ENCODE measurements at places on chromosomes 1 and 21.

- peak; percentile 87 for DNase-seq
Observed at GRCh38 chr1:198620951-198621824, 17.7 kb upstream of the PTPRC start.

DNA sequence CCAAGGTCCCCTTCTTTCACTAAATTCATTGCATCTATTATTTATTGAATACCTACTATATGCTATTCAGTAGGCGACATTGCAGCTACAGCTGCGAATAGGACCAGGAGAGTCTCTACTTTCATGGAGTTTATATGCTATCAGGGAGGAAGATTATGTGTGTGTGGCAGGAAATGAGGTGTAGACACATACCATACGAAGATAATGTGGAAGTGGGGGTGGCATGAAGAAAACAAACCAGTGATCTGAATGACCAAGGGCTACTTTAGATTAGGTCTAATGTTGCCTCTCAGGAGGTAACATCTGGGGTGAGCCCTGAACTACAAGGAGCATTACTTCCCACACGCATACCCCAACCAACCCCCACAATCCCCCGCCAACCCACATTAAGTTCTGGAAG lies 1.0 kb upstream of the PPIH start:
- no peak for DNase-seq

GRCh38 chr1:70910013-70910412 lies 137.6 kb downstream of the PTGER3 start:
- no peak for DNase-seq

- DNase-seq = no peak
Observed at GRCh38 chr1:183804387-183804786, 533 bp upstream of the RGL1 start.

DNA sequence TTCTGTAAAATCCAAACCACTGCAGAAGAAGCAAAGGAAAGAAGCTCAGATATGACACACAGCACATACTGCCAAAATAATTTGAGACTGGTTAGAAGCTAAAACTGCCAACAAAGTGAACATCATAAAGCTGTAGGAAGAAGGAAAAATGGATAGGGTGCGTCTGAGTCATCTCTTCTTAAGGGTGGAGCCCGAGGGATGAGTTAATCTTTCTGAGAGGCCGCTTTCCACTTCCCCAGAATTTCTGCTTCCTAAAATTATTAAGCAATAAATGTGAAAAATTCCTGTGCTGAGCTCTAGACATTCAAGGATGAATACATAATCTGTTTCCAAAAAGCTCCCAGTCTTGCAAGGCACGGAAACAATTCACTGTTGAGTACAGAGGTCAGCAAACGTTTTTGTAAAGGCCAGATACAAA lies 20.1 kb downstream of the PPT1 start:
- no peak for DNase-seq

- DNase-seq = no peak
Observed at GRCh38 chr1:44970317-44970716, 16.1 kb downstream of the EIF2B3 start.

- no peak for DNase-seq
Observed at GRCh38 chr1:83673312-83673711, 325.6 kb downstream of the TTLL7 start.

GRCh38 chr1:59355361-59355760 lies 58.5 kb downstream of the FGGY start:
- peak; percentile 16 for DNase-seq

DNA sequence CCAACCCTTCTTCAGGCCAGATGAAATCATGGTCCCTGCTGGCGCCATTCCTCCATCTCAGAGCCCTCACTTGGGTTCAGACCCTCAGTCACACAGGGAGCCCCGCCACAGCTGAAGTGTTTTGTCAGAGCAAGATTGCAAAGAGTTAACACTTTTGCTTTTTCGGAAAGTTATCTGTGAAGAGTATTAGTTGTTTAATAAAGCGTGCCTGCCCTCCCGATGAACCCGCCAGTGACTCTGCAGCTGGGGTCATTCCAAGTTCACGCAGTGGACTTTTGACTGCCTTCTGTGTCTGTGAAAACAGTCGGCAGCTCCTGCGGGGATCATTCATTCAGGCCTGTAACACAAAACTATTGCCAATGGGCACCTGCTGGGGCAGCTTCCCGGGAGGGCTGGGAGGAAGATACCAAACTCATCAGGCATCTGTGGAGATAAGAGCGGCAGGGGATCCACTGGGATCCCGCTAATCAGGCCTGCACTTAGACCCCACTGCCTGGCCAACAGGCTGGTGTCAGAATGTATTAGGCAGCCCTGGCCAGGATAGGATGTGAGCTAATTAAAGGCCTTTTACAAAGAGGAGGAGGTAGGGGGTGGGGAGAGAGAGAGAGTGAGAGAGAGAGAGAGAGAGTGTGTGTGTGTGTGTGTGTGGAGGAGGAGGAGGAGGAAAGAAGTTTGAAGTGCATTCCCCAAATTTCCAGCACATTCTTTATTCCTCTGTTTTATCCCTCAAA lies 184.5 kb downstream of the DHRS3 start:
- no peak for DNase-seq

DNA sequence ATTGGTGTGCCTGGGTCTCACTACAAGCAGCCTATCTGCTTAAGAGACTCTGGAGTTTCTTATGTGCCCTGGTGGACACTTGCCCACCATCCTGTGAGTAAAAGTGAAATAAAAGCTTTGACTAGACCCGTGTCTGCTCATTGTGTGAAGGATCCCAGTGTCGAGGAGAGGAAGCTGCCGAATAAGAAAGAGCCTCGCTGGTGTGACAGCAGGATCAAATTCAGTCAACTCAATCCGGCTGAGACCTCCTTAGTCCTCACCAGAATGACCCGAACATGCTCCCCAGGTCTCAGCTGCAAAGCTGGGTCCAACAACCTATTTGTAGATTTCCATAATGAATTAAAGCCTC lies 14.8 kb downstream of the CD2 start:
- no peak for DNase-seq

- no peak for DNase-seq
Observed at GRCh38 chr1:25825605-25826004, 5.9 kb downstream of the MTFR1L start.

GRCh38 chr1:204495777-204496176 lies 1.2 kb upstream of the PIK3C2B start:
- no peak for DNase-seq

- DNase-seq = no peak
Observed at GRCh38 chr1:115555446-115555845, 86.3 kb upstream of the VANGL1 start.

DNA sequence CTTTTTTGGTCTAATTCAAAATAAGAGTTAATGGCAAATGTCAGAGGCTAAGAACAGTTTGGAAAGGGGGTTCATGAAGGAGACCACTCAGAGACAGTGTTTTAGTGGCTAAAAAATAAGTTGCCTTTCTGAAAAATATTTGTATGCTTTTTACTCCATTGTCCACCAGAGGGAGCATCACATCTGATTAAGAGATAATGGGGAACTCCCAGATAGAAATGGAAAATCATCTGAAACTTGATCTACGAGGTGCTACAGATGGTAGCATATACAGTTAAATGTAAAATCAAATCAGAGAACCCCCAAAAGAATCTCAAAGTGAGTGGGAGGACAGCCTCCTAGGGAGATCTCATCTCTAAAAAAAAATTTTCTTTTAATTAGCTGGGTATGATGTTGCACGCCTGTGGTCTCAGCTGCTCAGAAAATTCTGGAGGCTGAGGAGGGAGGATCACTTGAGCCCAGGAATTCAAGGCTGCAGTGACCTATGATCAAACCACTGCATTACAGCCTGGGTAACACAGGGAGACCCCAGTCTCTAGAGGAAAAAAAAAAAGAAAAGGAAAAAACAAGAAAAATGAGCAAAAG lies 9.7 kb downstream of the SMYD3 start:
- peak; percentile 64 for DNase-seq

- no peak for DNase-seq
Observed at GRCh38 chr1:26321315-26322041, 3.7 kb downstream of the CD52 start.

- no peak for DNase-seq
Observed at GRCh38 chr1:182731852-182732575, 47.6 kb upstream of the RGS8 start.

- no peak for DNase-seq
Observed at GRCh38 chr1:207858806-207859205, 52.1 kb downstream of the CD34 start.

- no peak for DNase-seq
Observed at GRCh38 chr1:54885807-54886723, 930 bp downstream of the DHCR24 start.

- no peak for DNase-seq
Observed at GRCh38 chr21:15774590-15774989, 44.8 kb downstream of the USP25 start.

DNA sequence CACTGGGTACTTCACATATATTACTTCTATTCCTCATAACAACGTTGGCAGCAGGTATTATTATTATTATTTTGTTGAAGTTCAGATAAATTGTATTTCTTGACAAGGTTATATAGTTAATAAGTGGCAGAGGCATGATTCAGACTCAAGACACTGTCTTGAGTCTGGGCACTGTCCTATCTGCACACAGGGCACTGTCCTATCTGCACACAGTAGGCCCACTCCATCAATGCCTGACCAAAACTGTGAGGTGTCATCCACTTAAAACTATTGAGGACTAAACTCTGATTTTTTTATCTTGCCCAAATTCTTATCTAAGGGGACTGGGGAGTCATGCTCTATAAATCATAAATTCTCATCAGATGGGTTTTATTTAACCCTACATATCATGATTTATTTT lies 23.8 kb upstream of the IER5 start:
- DNase-seq = no peak

DNA sequence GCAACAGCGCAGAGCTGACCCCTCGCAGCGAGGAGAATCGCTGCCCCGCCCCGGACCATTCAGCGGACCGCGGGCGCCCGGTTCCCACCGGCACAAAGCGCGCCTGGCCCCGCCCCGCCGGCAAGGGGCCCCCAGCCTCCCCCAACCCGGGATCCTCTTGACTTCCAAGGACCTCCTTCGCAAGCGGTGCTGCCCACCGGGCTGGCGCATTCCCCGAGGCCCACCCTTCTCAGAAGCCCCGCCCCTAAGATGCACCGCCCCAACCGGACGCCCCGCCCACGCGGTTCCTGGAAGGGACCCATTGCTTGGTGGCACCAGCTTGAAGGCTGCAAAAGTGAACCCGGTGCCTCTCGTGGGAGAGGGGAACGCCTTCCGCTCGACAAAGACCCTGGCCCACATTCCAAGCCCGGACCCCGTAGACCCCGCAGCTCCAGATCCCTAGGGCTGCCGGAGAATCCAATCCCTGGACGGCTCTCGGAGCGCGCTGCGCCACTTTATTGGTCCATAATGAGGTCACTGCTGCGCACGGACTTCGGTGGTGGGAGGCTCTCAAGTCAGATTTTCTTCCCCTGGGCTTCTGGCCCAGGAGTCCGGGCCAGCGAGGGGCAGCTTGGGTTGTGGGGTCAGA lies 2.0 kb downstream of the HES3 start:
- no peak for DNase-seq

- peak; percentile 5 for DNase-seq
Observed at GRCh38 chr1:90959352-90960206, 62.3 kb downstream of the ZNF644 start.

DNA sequence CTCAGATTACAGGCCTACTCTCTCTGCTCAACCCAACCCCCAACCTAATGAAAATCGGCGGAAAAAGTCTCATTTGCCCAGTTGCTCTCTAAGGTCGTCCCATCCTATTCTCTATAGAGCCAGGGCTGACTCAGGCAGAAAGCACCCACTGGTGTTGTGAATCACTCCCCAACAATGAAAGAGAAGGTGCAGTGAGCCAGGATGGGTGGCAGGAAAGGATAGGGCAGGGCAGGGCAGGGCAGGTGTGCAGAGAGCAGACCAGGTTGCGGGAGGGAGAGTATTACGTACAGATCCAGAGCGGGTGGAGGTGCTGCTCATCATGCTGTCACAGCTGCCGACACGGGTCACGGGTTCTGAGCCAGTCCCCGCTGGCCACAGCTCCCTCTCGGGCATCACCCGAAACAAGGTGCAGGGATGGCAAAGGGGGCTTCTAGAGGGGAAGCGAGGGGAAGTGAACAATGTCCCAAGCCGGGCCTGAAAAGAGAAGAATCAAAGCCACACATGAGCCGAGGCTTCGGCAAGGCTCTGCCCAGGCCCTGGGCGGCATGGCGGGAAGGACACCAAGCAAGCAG lies 5.3 kb downstream of the C1orf116 start:
- no peak for DNase-seq

- DNase-seq = peak; percentile 36
Observed at GRCh38 chr21:39016740-39017315, 166.4 kb downstream of the PSMG1 start.

DNA sequence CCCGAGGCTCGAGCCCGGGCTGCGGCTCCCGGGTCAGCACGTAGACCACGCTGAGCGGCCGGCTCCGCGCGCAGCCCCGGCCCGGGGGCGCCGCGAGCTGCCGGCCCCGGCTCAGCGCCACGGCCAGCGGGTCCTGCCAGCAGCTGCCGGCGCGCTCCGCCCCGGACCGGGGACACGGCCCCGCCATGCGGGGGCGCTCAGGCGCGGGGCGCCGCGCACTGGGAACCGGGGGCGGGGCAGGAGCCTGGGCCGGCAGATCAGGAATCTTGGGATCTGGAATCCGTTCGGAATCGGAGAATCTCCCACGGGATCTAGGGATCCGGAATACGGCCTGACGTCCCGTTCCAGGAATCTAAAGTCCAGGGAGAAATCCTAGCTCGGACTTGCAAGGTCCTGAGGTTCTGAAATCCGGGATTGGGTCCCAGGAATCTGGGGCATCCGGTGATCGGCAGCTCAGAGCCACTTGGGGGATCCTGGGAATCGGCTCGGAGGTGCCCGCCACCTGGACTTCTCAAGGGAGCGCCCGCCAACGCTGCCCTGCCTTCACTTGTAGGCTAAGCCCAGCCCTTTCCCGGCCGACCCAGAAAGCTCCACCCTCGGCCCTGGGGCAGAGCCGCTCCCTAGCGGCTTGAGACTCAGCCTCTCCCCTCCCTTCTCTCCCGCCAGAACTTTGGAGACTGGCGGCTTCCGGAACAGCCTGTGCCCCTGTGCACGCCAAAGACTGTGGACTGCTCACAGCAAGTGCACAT lies at the start of gene MAP3K6:
MAP3K6 (minus strand) TSS at position 551 of the 749 bp plus-strand sequence; CDS start at position 187, 364 bp downstream.
- no peak for DNase-seq

GRCh38 chr1:217924924-217925323 lies 293.8 kb downstream of the SPATA17 start:
- DNase-seq = no peak

DNA sequence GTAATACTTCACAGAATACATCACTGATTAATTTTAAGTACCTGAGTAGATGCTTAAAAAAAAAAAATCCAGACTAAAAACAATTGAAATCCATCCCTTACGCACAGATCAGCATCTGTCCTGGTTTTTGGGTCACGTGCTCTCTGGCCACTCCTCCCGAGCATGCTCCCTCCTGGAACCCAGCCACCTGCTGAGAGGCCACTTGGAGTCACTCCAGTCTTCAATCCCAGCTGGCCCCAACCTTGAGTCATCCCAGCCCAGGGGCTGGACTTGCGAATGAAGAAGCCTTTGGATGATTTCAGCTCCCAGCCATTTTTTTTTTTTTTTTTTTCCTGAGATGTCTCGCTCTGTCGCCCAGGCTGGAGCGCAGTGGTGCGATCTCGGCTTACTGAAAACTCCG lies 8.9 kb downstream of the MAP1LC3C start:
- no peak for DNase-seq

GRCh38 chr1:168608796-168609715 lies 32.7 kb downstream of the XCL1 start:
- DNase-seq = no peak

GRCh38 chr1:176315519-176316220 lies 108.6 kb upstream of the COP1 start:
- no peak for DNase-seq
